GM12865 (cell line): ENCODE measurements at places on chromosomes 13 and 19.

DNA sequence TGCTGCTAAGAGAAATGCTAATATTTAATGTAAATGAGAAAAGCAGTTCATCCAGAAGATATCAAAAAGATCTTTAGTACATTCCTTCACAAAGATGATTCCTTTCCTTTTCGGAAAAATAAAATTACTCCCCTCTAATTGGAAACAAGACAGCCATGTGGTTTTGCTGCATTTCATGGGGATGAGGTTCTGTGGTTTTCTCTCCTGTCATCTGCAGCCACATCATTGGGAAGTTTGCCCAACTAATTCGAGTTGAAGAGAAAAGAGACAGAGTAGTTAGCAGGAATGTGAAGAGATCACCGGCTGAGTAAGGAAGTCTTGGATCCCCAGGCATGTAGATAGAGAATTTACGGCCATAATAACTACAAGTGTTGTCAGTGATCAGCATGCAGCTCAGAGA is 122.1 kb downstream of the CYSLTR2 start:
- DNase-seq = no peak

DNA sequence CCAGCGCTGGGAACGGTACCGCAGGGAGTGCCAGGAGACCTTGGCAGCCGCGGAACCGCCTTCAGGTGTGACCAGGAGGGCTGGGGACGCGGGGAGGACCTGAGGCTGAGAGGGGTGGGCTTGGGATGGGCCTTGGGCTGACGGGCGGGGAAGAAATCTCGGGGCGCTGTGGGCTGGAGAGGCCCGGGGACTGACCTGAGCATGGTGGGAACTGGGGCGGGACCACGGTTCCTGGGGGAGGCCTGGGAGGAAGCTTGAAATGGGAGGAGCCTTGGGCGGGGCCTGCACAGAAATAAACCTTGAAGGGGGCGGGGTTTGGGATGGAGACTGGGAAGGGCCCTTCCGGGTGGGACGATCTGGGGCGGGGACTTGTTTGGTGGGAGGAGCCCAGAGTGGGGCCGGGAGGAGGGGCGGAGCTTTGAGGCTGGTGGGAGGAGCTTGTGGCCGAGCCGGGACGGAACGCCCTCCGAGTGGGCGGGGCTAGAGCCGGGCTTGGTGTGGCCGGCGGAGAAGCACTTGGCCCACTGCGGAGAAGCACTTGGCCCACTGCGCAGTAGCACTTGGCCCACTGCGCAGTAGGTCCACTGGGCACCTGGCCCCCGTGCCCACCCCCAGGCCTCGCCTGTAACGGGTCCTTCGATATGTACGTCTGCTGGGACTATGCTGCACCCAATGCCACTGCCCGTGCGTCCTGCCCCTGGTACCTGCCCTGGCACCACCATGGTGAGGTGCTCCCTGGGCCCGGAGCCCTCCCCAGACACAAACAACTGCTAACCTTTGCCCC is 2.8 kb downstream of the GIPR start:
- peak; percentile 95 for DNase-seq

DNA sequence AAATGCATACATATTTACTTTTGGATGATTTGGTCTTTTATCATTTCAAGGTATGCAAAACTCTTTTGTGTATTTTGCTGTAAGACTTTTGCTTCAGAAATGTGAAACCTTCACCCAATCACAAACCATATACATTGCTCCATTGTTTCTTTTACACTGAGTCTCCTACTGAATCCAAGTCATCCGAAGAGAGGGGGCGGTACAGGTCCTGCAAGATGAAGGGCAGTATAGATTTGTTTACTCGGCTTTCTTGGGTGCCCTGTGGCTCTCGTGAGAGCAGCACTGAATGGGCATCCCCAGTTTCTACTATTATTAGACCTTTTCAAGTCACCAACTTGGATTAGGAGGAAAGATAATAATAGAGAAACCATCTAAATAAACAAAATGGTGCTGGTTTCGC is 280.6 kb downstream of the DCLK1 start:
- DNase-seq = no peak

GRCh38 chr19:2554856-2555255 is 78.9 kb downstream of the GADD45B start:
- DNase-seq = no peak

- no peak for DNase-seq
Observed at GRCh38 chr13:79675931-79676660, 195.1 kb downstream of the NDFIP2 start.
